Fibroblast of the aortic adventitia (primary cell): ENCODE measurements at places on chromosomes 3 and 15.

GRCh38 chr15:78893538-78893937, 20.8 kb downstream of the MORF4L1 start:
- DNase-seq: no peak

- no peak for DNase-seq
Measured at GRCh38 chr3:73177827-73178226, 116.4 kb downstream of the EBLN2 start.

DNA sequence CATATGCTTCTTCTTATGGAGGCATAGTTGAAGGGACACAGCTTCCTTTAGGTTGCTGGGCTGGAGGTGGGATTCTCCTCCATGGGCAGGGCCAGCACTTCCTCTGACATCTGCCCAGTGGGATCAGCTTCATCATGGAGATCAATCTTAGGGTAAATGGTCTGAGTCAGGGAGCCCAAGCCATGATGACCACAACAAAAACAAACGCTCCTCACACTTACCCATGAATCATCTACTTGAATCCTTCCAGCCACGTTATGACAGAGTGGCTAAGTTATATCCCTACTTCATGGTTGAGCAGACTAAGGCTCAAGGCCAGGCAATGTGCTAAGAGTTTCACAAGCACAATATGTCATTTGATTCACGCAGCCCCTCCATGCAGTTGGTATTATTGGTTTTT, 87.2 kb upstream of the NMNAT3 start:
- DNase-seq: peak; percentile 83

DNA sequence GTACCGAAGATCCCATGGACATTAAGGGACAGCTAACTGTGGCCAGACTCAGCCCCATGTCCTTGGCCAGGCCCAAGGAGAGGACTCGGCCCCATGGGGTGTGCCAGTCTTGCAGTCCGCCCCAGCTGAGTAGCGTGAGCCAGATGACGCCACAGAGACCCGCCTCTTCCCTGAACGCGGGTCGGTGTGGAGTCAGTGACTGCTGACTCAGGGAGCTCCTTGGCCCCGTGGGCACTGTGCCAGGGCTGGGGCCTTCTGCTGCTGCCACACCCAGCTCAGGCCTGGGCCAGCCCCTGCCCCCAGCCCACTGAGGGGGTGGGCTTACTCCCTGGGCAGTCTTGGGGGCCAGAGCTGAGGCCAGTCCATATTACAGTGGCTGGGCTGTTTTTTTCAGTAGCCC, 52.8 kb downstream of the PLXNA1 start:
- DNase-seq: peak; percentile 82

DNA sequence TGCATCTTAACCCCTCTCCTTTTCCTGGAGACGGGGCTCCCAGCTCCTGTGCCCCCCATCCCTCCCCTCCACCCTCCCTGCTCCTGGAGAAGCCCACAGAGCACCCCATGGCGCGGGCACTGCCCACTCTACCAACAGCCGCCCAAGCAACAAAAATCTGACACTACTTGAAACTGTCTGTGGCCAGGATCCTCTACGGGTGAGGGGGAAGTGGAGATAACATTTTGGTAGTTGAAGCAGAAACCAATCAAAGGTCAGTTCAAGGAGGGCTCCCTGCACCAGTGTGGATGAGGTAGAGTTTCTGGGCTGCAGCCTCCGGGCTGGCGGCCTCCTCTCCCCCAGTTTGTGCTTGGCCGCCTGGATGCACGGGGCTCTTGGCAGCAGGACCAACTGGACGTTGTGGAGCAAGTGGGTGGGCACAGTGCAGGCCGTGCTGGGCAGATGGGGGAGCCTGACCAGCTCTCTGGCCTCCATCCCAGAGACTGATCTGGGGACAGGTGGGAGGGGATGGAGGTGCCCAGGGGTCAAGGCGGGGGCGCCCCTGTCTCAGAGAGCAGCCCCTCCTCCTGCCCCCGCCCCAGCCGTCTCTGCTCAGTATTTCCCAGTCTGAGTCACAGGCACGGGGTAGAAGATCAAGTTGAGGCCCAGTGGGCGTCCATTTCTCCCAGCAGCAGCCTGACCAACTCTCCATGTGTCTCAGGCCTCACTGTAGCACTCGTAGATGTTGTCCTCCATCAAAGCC, 12.8 kb downstream of the H1-8 start:
- no peak for DNase-seq

DNA sequence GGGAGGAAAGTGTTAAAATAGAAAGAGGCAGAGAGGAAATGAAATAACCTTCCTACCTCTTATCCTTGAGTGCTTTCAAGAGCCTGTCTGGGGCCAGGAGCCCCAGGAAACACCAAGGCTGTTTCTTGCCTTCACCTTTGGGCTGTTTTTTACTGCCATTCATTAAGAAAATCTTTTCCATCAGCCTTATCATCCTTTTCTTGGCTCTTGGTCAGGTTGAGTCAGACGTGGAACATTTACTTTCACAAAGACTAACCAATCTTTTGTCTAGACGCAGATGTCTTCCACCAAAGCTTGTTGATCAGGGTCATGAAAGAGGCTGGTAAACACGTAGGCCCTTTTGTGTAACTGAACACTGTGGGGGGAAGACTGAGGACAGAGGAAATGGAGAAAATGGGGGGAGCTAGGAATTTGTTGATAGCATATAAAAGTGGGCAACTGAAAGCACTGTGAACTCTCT, 151.0 kb upstream of the THBS1 start:
- peak; percentile 97 for DNase-seq

DNA sequence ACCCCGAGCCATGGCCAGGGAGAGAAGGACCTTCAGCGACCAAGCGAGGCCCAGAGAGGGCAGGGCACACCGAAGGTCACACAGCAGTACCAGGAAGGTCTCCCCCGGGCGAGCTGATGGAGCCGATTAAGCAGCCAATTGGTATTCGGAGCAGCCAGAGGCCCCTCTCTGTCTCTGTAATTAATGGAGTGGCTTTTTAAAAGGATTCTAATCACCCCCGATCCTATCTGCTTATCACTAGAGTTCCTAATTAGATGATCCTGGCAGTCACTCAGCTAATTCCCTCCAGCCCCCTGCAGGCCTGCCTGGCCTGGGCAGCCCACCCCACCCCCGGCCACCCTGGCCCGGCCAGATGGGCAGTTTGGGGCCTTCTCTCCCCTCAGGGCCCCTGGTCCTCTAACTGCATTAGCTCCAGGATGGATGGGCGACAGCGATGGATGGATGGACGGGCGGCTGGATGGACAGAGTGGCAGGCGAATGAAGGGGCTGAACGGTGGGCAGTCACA, 1.6 kb upstream of the DNAJB8 start:
- no peak for DNase-seq

GRCh38 chr3:162390891-162391290, 894.3 kb downstream of the OTOL1 start:
- DNase-seq: peak; percentile 47

- no peak for DNase-seq
Measured at GRCh38 chr15:72887376-72887775, 103.8 kb upstream of the ADPGK start.

- DNase-seq: no peak
Measured at GRCh38 chr3:123832692-123833397, 51.3 kb downstream of the MYLK start.

DNA sequence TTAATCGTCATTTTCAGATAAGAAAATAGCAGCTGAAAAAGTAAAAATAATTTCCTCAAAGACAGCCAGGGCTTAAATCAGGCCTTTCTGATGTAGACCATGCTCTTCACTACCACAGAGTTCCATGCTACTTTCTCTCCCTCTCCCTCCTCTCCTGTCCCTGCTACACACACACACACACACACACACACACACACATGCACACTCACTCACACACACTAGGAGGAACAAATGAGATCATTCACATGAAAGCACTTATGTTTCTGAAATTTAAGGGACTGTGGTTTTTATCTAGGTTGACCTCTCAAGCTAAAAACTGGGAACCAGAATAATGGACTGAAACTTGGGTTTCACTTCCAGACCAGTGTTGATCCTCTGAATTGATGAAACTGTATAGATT, 4.1 kb upstream of the PSMA4 start:
- peak; percentile 22 for DNase-seq

GRCh38 chr3:11118181-11118682, 36.1 kb upstream of the HRH1 start:
- DNase-seq: peak; percentile 87

- no peak for DNase-seq
Measured at GRCh38 chr15:82298520-82298919, 35.9 kb downstream of the SAXO2 start.

- DNase-seq: no peak
Measured at GRCh38 chr3:194346621-194347020, 4.5 kb downstream of the CPN2 start.

- DNase-seq: no peak
Measured at GRCh38 chr3:4411236-4411635, 55.8 kb downstream of the SUMF1 start.

- DNase-seq: no peak
Measured at GRCh38 chr3:25350725-25351114, 77.3 kb upstream of the RARB start.

DNA sequence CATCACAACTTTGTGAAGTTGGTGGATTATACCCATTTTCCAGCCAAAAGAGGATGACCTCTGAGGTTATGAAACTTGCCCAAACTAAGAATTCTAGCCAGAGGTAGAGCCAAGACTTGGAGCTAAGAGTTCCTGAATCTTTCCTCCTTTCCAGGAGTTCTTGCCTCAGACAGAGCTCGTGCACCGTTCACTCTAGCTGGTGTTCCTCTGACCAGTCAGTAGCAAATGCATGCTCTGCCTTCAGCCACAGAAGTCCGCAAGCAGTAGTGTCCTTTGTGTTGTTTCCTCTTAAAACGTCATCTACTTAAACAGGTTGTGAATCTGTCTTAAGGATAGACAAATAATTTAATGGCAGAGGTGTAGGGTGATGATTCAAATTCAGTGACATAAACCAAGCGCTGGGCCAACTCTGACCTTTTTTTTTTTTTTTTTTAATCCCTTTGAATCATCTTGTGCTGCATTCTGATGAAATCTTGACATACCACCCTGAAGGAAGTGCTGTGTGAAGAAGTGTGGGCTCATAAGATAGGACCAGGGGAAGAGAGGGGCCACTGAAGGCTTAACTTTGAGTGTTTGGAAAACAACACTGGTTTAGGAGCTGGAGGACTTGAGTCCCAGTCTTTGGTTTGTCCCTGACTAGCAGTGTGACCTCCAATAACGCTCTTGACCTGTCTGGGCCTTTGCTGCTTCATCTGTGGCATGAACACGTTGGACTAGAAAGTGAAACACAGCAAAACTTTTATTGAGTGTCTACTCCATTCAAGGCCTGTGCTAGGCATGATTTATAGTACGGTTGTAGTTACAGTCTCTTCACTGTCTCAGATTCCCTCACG, 53.4 kb downstream of the ITPR1 start:
- DNase-seq: no peak

DNA sequence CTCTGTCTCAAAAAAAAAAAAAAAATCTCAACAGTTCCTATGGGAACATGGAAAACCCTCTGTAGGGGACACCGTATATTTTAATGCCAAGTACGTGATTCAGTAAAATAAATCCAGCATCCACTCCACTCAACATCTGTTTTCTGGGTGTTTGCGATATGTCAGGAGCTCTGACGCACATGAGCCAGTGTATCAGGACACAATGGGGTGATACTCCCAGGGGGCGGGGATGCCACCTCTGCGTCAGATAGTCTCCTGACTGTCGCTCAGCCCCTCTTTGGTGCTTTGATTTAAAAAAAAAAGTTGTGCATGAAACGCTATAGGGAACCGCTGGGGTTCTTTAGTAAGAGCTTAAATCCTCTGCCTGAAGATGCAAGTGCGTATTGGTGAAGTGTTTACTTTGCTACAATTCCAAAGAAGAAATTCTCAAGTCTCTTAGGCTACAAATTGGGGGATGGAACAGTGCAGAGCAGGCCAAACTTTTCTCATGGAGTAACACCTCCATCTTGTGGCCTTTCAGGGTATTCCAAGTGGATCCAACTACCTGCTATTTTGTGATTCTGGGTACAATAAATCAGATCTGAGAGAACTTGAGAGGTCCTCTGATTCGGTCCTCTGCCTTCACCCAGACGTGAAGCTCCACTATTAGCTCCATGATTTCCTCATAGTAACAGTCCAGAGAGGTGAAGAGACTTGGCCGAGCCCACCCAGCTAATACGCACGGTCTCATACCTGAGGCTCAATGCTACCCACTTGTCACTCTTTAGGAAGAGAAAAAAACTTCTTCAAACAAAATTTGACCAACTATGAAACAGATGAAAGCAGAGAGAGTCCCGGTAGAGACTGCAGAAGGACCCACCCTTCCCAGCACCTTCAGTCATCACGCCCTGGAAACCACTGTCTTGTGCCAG, 9.3 kb upstream of the NR2E3 start:
- peak; percentile 90 for DNase-seq

DNA sequence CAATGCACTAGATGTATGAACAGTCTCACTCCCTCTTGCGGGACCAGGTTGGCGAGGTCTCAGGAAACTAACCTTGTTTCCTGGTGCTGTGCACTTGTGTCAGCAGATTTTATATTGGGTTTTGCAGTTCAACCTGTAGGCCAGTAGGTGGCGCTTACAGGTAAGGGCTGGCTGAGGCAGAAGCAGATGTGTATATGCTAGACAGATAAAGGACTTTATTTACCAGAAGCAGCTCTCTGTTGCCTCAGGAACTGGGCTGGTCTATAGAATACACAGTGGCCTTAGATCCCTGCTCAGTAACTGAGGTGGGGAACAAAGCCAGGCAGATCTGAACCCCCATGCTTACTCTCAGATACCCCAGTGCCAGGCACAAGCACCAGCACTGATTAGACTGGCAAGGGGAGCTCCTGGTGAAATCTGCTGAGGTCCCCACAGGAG, 296.8 kb downstream of the DOCK3 start:
- DNase-seq: peak; percentile 51
